Hematopoietic multipotent progenitor cell (in vitro differentiated cells): ENCODE measurements at places on chromosomes 1 and 21.

GRCh38 chr1:228740543-228741317 lies 5.5 kb downstream of the RHOU start:
- DNase-seq = no peak

DNA sequence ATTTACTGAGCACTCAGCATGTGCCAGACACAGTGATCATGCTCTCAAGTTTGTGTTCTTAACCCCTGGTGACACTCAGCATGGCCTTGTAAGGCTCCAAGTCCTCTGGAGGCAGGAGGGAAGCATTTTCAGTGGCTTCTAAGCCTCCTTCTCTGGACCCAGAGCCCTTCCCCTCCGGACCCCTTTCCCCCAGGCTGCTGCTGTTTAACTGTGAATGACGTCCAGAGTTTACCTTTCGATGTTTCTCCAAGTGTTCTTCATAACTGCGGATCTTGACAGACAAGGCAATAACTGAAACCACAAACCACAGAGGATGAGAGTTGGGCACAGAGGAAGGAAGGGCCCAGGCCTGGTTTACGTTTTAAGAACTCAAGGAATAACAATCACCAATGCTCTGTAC lies 6.5 kb downstream of the MRPS15 start:
- DNase-seq = peak; percentile 66

- DNase-seq = no peak
These were observed 2.8 kb downstream of the DOP1B start for GRCh38 chr21:36159356-36159921.

- DNase-seq = no peak
These were observed 17.0 kb downstream of the CFAP126 start for GRCh38 chr1:161350671-161351070.

DNA sequence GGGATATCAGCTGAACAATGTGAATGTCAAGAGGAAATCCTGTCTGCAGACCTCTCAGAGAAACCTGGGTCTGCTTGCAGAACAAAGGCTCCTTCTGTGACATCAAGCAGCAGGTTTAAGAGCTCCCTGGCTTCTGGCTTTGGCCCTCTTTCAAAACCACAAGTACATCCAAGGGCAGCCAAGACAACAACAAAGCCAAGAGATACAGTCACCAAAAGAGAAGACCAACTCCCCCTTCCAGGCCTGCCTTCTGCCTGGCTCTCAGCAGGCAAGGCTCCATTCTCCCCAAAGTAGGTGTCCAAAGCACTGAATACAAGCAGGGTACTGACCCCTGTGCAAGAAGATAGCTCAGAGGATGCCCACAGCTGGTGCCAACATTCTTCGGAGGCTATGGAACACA lies 11.5 kb downstream of the BCAR3 start:
- no peak for DNase-seq

DNA sequence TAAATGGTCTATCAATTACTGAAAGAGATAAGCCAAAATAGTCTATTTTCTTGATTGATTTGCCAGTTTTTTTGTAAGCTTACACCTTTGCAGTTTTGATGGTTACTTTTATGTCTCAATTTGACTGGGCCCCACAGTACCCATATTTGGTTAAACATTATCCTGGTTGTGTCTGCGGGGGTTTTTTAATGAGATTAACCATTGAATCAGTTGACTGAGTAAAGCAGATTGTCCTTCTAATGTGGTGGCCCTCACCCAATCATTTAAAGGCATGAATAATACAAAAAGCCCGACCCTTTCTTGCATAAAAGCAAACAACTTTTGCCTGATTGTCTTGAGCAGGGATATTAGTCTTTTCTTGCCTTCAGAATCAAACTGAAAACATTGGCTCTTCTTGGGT lies 650.0 kb upstream of the RGS18 start:
- DNase-seq = no peak

DNA sequence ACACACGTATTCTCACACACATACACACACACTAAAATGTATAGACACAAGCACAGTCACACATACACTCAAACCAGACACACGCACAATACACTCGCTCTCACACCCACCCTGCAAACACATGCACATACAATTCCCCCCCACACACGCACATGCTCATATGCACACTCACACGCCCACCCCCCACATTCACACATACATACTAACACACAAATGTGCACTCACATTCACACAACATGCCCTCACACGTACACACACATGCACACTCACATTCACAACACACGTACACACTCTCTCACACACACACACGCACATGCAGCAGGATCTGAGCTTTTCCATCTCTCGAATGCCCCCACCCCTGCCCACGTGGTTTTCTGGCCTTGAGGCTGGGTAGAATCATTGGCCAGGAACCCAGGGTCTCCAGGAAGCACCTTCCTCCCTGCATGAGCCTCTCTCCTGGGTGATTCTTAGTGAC lies 589.7 kb downstream of the PTPRU start:
- no peak for DNase-seq

GRCh38 chr1:206469933-206470691 lies at the start of gene IKBKE:
IKBKE (plus strand) TSS chr1:206470476; CDS start chr1:206473228, 2,752 bp downstream.
- DNase-seq = peak; percentile 75

- no peak for DNase-seq
These were observed 121.1 kb downstream of the NUF2 start for GRCh38 chr1:163442895-163443294.

GRCh38 chr1:181812208-181812607 lies 249.3 kb downstream of the ZNF648 start:
- DNase-seq = no peak

DNA sequence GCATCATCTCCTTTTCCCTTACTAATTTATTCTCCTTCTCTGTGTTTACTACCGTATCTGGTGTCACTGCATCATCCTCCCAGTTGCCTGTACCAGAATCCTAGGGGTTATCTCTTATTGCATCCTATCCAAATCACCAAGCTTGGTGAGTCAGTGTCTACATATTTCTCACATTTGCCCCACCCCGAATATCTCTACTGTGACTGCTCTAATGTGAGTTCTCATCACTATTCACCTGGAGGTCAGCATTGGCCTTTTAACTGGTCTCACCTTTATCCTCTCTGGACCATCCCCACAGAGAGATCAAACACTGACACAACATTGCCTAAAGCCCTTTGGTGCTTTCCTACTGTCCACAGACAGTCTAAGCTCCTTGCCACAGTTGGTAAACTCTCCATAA lies 45.7 kb upstream of the ZNF648 start:
- DNase-seq = no peak

DNA sequence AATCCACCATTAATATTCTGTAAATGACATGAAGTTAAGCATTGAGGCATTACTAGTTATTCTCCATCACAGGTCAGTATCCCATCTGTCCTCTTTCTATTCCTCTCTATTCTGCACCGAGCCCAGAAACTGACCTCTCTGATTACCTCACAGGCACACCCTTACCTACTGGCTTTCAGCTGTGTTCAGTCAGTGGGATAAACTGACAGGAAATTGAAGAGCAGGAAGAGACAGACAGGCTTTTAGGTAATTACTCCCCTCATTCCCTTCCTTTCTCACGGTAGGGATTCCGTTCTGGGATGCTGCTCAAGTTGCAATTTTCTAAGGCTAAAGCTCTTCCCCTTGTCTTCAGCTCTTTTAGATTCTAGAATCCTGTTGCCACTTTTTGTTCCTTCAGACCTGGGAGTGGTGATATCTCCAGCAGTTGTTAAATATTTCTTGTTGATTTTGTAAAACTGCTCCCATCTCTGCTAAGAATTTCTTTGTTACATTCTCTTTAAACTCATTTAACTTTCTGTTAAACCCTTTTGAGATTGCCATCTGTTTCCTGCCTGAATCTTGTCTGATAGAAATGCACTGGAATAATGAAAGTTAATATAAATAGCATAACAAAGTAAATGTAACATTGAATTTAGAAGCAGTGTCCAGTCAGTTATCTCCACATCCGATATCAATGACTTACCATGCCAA lies 1063.4 kb downstream of the PLA2G4A start:
- DNase-seq = no peak

GRCh38 chr21:31161157-31161556 lies 122.9 kb upstream of the KRTAP19-8 start:
- no peak for DNase-seq
